ENCODE measurements at places on chromosomes 16 and 17.

GRCh38 chr17:8806926-8807550 is 7.9 kb upstream of the MFSD6L start:
- no peak for DNase-seq

DNA sequence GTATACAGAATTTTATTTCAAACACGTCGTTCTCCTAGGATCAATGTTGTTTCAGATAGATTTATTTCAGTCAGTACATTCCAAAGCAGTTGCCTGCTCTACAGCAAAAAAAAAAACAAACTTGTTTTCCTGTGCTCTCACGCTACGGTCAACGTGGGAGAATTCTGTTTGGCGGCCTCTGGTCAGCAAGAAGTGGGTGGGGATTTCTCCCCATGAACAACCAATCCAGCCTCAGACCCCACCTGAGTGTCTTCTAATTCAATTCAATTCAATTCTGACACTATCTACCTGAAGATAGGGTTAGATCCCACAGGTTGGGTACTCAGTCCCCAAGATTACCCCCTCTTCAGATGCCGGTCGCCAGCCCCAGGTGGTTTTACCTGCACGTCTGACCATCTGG is 22.1 kb downstream of the C17orf58 start:
- DNase-seq: no peak

DNA sequence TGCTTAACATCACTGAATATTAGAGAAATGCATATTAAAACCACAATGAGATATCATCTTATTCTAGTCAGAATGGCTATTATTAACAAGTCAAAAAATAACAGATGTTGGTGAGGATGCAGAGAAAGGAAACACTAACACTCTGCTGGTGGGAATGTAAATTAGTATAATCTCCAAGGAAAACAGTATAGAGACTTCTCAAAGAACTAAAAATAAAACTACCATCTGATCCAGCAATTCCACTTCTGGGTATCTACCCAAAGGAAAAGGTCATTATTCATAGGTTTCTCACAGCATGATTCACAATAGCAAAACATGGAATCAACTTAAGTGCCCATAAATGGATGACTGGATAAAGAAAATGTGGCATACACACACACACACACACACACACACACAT is 166.4 kb downstream of the CEP112 start:
- DNase-seq: no peak

- DNase-seq: no peak
These were observed 154.0 kb downstream of the IRF8 start for GRCh38 chr16:86052926-86053325.

DNA sequence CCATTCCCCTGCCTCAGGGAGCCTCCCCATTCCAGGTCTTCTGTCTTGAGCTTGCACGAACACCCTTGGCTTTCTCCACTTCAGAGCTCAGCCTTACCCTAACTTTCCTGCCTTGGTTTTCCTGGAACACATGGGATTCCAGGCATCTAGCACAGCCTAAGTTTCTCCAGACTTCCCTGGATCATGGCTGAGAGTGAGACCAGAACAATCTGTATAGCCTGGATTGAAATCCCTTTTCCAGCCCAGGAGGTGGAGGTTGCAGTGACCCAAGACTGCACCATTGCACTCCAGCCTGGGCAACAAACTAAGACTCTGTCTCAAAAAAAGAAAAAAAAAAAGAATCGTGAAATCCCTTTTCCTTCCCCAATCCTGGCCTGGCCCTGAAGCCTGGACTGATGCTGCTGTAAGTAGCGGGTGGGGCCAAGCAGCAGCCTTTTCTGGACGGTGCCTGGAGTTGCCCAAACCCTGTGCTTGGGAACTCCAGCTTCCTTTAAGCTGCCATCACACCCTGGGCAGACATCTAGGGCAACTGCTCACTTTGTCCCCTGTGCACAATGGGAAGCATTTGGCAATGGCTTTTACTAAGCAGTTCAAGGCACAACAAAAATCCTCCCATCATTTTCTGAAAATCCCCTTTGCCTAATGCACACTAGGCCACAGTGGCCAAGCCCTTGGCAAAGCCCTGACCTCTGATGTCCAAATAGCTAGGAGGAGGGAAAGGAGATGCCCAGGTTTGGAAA is 12.0 kb upstream of the SLC16A5 start:
- DNase-seq: no peak

DNA sequence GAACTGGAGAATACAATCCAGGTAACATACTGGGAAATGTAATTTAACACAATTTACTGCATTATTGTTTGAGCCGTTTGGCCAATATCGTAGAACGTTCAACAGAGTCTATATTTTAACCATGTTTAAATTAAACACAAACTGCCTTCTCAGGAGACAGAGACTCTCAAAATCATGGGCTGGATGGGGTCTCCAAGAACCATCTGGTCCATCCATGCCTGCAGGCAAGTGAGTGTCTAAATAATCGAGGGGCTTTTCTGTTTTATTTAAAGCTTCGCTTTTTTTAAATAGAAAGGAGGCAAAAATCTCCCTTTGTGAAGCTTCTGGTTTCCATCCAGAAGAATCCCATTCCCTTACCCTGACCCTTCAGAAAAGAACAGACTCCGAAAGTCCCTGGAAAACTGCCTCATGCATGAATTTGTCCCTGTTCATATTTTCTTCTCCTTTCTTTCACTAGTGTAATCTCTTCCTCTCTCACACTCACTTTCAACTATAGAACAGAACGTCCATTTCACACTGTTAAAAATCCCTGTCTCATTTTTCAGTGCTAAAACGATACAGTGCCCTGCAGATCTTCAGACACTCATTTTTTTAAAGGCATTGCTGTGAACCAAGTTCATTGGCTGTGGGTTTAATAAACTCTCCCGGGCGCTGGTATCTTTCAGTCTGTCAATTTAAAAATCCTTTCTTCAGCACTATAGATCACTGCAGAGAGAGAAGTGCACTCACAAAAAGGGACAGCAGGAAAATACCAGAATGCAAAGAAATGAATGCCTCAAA is 111.4 kb upstream of the TOM1L1 start:
- no peak for DNase-seq

Data from stimulated activated CD4-positive, alpha-beta T cell treated with anti-CD3 and anti-CD28 coated beads, Interleukin-15, amount 100 ng/mL, for 24 hours (primary cell).